ENCODE measurements at places on chromosomes 12 and 14.

DNA sequence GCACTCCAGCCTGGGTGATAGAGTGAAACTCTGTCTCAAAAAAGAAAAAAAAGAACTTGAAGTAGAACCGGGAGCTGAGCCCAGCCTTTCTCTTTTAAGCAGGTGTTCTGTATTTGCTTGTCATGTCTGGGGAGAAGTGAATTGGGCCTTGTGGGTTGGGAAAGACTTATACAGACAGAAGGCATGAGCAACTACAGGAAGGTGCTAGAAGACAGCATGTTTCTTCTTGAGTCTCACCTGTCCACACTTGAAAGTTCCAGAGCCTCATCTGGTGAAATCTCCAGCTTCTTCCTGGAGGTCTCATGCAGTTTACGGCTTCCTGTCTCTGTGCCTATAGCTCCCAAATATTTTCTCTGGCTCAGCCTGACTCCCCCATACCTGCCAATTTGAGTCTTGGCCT lies 2.5 kb downstream of the PGAM5 start:
- DNase-seq = no peak

GRCh38 chr14:56081139-56081538 lies 37.1 kb upstream of the PELI2 start:
- DNase-seq = no peak

- no peak for DNase-seq
These were observed 752 bp downstream of the PRICKLE1 start for GRCh38 chr12:42588524-42589464.

GRCh38 chr14:100890061-100890850 lies 13.3 kb downstream of the RTL1 start:
- DNase-seq = no peak

GRCh38 chr12:102748704-102749103 lies 168.3 kb downstream of the PAH start:
- no peak for DNase-seq

DNA sequence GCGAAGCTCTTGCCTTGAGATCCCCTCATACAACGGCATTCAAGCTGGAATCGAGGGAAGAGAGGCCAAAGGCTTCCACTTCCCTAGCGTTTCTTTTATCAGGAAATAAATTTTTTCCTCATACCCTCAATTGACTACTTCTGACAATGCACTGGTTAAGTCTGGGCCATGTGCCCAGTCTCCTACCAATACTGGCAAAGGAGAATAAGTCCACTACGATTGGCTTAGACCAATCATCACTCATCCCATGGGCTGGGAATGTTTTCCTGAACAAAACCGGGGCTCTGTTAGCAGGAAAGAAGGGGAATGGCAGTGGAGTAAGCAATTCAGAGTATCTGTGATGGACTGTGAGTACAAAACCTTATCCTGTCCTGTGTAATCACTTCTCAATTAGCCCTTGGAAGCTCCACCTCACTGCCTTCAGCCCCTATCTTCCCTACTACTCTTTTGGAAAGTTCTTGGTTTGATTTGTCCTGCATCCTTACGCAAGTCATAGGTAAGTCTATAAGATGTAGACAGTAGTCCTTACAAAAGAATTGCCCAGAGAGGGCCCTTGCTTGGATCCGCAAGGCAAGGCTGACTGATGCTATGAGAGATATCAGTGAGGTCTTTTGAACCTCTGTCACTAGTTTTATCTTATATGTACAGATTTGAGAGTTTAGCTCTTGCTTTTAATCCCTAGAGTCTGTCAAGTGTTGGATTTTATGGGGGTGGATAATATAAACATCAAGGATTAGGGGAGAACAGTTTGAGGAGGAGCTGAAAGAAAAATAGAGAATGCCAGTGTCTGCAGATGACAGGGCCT lies 36.3 kb upstream of the CDK17 start:
- no peak for DNase-seq

GRCh38 chr14:78849952-78850351 lies 679.8 kb downstream of the NRXN3 start:
- no peak for DNase-seq

DNA sequence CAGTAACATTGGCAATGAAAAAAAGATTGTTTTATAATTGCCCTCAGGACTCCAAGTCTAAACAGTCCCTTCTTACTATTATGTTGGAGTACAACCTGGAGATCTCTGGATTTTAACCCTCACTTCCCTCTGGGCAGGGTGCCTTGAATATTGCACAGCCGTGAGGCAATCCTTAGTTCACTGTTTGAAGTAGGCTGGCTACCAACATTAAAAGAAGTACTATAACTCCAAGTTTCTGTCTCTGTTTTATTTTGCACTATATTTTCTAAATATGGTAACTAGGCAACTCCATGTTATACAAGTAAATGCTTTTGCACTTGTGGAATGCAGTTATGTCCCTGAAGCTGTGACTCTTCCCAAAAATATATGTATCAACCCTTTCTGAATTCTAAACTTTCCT lies 490.7 kb downstream of the EGLN3 start:
- no peak for DNase-seq

GRCh38 chr14:22096514-22096895 lies 422.9 kb upstream of the OR4E1 start:
- no peak for DNase-seq

GRCh38 chr14:94439453-94440057 lies 13.0 kb downstream of the SERPINA11 start:
- DNase-seq = no peak

- no peak for DNase-seq
These were observed 231.2 kb upstream of the DCN start for GRCh38 chr12:91413581-91414546.
